Activated naive CD4-positive, alpha-beta T cell treated with anti-CD3 and anti-CD28 coated beads, Interleukin-2, amount 10 ng/mL, durations not matched to agents 7 days and 5 days (primary cell): ENCODE measurements at places on chromosomes 1 and 21.
A peak's percentile ranks its signal among the peaks of the same experiment; 100 is the strongest.

- no peak for DNase-seq
Observed at GRCh38 chr1:85137660-85138059, 63.2 kb downstream of the SYDE2 start.

DNA sequence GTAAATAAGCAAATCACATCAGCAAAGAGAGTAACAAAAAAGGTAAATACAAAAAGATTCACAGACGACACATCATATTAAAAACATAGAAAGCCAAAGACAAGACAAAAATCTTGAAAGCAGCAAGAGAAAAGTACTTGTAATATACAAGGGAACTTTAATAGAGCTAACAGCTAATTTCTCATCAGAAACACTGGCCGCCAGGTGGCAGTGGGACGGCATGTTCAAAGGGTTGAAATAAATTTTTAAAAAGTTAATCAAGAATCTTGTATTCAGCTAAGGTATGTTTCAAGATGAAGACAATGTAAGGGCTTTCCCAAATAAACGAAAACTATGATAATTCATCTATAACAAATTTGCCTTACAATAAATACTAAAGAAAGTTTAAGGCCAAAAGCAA is 358.1 kb downstream of the LRRIQ3 start:
- peak; percentile 26 for DNase-seq

GRCh38 chr1:95095833-95096217 is 21.3 kb upstream of the TLCD4 start:
- DNase-seq, result no peak

- no peak for DNase-seq
Observed at GRCh38 chr1:226529891-226530290, 18.7 kb upstream of the STUM start.

DNA sequence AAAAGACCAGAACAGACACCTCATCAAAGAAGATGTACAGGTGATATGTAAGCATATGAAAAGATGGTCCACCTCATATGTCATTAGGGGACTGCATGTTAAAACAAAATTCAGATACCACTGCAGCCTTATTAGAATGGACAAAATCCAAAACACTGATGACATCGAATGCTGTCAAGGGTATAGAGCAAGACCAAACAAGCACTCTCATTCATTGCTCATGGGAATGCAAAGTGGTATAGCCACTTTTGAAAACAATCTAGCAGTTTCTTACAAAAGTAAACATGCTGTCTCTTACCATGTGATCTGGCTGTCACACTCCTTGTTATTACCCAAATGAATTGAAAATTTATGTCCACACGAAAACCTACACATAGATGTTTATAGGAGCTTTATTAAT is 426.6 kb upstream of the ESRRG start:
- DNase-seq, result no peak

DNA sequence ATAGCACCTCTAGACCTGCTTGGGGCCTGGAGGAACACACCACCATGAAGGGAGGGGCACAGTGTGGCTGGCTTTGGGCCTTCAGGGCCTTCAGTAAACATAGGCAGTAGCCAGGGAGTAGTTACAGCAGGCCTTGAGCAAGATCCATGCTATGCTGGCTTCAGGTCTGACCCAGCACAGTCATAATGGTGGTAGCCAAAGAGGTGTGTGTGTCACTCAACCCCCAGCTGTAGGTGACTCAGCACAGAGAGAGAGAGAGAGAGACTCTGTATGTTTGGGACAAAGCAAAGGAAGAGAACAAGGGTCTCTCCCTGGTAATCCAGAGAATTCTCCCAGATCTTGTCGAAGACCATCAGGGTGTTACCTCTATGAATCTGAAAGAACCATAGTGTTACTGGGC is 250.5 kb upstream of the PKN2 start:
- no peak for DNase-seq

DNA sequence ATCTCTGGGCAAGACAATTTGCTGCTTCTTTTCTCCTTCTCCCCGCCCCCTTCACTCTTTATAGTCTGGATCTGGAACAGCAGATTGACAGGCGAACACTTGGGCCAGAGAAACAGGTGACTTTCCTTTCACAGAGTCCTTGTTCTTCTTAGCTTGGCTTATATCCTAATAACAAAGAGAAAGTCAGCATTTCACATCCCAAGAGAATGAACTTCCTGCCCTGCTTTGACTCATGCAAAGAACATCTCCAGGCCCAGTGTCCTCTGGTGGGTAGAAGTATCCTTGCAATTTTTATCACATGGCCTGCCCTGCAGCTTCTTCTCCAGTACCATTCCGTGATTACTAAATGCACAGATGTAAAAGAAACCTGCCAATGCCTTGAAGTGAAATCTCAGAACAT is 764.4 kb downstream of the ADGRL2 start:
- no peak for DNase-seq

- no peak for DNase-seq
Observed at GRCh38 chr1:30986755-30987154, 78.2 kb upstream of the SDC3 start.

- DNase-seq, result no peak
Observed at GRCh38 chr1:184417916-184418315, 31.1 kb downstream of the C1orf21 start.

- DNase-seq, result no peak
Observed at GRCh38 chr1:209397910-209398309, 185.6 kb upstream of the CAMK1G start.

DNA sequence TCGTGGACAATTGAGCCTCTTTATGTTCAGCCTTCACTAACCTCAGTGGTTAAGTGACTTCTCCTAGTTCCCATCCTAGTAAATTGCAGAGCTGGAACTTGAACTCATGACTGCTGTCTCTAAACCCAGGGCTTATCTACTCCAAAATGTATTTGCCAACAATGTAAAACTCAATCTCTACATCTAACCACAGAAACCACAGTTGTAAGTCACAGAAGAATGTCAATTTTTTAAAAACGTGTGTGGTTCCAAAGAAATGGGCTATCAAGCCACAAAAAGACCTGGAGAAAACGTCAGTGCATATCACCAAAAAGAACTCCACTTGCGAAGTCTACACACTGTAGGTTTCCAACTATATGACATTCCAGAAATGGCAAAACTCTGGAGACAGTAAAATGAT is 172.6 kb upstream of the HMCN1 start:
- no peak for DNase-seq
